ENCODE measurements at places on chromosomes 2 and 18.

GRCh38 chr18:54263904-54264336 lies 5.4 kb upstream of the POLI start:
- DNase-seq = no peak

GRCh38 chr18:79486356-79487182 lies 90.8 kb downstream of the NFATC1 start:
- DNase-seq = no peak

DNA sequence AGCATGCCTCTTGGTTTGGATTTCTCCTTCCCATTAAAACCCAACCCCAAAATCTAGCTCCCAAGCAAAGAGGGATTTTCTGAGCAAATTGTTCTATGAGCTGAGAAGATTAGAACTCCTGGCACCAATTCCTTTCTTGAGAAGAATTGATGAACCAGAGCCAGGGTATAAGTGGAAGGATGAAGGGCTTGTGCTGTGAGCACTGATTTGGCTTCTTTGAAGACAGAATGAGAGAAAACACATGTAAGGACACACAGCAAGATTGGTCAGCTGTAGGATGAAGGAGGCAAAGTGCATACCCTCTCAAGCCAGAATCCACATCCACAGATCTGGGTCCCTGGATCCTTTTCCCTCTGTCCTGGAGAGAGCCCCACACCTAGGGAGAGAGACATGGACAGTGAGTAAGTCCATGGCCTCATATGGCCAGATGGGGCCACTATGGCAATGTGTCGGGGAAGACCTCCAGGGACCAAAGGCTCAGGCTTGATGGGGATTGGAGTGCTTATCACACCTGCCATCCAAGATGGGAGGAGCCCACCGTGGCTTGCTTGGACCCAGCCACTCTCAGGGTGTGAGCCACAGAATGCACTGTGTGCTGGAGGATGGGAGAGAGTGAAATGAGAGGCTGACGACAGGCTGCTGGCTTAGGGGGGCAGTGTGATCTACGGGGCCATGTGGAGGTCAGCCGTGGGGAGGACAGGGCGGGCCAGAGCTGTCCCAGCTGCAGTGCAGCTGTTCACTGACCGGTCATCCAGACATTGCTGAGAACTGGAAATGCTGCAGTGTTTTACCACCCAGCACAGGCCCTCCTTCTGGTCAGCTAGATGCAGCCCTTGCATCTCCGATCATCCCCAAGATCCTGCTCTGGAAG lies 339.8 kb downstream of the CYP26B1 start:
- no peak for DNase-seq

GRCh38 chr2:19300961-19301360 lies 57.5 kb downstream of the OSR1 start:
- no peak for DNase-seq

DNA sequence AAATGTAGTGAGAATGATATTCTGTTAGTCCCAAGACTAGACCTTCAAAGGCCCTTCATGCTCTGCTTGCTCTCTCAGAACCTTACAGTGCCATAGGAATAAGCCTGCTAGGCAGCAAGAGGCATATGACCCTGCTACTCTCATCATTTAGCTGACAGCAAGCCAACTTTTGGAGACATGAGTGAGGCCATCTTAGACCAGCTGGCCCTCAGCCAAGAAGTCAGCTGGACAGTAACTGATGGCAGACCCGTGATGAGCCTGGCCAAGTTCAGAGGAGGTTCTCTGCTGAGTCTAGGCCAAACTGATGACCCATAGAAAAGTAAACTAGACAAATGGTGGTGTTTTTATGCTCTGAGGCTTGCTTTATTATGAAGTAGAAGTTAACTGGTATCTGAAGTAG lies 82.6 kb downstream of the C18orf54 start:
- no peak for DNase-seq

- DNase-seq = no peak
Observed at GRCh38 chr2:79432731-79433146, 80.1 kb upstream of the CTNNA2 start.

GRCh38 chr2:142974288-142975024 lies 97.0 kb downstream of the KYNU start:
- DNase-seq = no peak

- no peak for DNase-seq
Observed at GRCh38 chr2:240864475-240864874, 4.1 kb upstream of the AGXT start.

GRCh38 chr2:88016960-88017779 lies 823 bp upstream of the RNU2-63P start:
- no peak for DNase-seq

DNA sequence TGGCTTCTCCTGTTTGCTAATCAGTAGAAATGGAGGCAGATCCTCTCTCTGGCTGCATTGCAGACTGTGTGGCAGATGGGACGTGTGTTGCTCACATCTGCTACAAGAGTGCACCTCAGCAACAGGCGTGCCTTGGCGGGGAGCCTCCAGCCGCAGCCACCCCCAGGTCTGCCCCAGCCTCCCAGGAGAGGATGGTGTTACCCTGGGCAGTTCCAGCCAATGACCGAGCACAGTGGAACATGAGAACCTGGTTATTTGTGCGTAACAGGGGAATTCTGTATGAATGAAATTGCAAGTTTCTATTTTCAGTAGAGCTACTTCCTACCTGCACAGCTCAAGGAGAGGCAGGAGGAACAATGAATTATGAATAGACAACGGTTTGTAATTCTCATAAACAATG lies 130.6 kb upstream of the CBLN2 start:
- DNase-seq = no peak

- DNase-seq = no peak
Observed at GRCh38 chr2:161028581-161028980, 131.6 kb upstream of the TANK start.

DNA sequence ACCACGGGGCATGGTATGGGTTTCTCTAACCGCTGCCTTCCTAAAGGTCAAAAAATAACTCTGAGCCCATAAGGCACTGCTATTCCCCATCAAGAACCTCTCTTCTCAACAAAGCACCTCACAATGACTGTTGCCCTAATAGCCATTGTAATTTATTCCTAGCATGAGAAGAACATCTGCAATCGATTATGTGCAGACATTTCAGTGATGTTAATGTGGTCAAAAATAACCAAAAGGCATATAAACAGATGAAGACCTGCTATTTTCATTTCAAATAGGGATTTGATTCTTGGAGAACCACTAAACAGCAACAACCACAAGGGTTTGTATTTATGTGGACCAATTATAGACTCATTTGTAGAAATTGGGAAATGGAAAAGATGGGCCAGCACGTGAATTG lies 356.6 kb downstream of the FBXO15 start:
- no peak for DNase-seq
